ENCODE measurements at places on chromosomes 2 and 18.

DNA sequence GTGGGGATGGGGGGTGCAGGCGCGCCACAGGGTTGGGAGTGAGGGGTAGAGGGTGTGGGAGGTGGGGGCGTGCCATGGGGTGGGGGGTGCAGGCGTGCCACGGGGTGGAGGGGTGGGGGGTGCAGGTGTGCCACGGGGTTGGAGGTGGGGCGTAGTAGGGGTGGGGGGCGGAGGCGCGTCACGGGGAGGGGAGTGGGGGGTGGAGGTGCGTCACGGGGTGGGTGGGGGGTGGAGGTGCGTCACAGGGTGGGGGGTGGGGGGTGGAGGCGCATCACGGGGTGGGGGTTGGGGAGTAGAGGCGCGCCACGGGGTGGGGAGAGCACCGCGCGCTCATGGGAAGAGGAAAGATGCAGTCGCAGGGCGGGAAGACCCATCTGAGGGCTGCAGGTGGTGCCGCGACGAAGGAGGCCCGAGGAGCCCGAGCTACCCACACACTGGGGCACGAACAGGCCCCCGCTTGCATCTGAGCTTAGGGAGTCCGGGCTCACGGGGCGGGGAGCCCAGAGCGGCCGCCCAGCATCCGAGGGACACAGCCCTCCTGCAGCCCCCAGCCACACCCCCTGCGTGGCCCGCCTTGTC lies 37.5 kb downstream of the SNED1 start:
- DNase-seq, result no peak

DNA sequence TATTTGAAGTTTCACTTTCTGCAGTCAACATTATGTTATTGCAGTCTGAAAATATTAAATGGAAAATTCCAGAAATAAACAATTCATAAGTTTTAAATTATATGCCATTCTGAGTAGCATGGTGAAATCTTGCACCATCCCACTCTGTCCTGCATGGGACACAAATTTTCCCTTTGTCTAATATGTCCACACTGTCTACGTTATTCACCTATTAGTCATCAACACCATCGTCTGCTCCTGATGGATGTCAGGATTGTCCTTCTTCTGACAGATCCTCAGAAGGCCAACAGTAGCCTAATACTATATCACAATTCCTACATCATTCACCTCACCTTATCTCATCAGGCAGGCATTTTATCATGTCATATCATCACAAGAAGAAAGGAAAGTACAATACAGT lies 163.1 kb downstream of the TXNL1 start:
- no peak for DNase-seq

DNA sequence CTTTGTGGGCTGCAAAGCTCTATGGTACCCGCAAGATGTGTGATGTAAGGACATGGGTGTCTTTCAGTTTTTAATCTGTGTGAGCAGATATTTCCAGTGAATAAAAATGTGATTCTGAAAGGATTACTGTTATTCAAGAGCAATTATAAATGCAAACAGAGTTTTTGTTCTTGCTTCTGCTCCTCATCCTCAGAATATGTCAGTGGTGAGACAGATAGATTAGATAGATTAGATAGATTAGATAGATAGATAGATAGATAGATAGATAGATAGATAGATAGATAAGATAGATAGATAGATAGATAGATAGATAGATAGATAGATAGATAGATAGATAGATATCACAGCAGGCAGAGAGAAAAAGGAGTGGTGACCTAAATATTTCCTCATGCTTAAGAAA lies 142.6 kb downstream of the RTN4 start:
- no peak for DNase-seq

DNA sequence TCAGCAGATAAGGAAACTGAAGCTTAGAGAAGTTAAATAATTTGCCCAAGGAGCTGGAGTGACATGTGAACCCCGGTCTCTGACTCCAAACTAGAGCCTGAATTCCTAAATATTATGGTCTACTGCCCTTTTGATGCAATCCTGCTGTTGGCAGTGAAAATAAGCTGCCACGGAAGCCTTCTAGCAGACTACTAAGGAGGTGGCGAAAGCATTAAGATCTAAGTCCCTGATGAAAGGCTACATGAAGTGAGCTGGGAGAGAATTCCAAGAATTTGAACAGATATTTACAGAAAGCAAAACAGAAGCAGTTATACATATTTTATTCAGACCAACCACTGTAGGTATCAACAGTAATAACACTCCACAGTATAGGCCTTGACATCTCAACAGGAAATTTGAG lies 28.1 kb downstream of the TRMT61B start:
- no peak for DNase-seq

DNA sequence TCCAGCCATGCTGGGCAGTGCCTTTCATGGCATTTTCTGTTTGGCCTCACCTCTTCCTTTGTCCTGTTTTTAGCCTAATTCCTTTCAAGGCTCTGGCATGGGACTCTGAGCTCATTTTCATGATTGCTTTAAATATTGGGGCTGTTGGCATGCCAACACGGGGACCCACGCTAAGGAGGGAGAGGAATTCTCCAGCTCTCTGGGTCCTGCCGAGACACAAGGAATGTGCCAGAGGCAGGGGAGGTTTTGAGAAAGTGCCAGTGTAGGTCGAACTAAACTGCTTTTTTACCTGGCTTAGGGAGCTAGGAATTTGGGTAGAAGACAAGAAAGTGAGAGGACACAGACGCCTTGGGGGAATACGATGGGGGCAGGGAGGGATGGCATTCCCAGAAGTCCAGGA lies 42.3 kb downstream of the RPL37A start:
- DNase-seq, result no peak

GRCh38 chr2:32436150-32436549 lies 79.3 kb downstream of the BIRC6 start:
- DNase-seq, result no peak

- DNase-seq, result no peak
These were observed 13.7 kb downstream of the TET3 start for GRCh38 chr2:73998451-73998850.

DNA sequence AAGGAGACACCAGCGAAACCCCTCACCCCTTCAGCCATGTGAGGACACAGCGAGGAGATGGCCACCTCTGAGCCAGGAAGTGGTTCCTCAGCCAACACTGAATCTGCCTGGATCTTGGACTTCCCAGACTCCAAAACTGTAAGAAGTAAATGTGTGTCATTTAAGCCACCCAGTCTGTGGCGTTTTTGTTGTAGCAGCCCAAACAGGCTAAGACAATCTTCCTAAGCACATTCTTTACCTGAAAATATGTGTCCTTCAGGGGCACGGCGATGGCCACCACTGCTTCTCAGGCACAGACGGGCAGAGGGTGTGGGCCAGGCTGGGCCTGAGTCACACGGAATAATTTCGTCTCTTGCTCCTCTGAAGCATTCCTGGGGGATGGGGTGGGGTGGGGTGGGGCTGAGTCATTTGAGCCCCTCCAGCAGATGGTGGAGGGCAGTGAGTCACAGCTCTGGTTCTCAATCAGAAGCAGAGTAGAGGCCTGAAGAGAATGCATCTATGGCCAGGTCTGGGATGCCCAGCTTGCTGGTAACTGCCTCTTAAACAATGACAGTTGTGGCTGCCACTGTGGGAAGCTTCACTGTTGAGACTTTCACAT lies 142.4 kb downstream of the CAPN13 start:
- DNase-seq, result no peak

DNA sequence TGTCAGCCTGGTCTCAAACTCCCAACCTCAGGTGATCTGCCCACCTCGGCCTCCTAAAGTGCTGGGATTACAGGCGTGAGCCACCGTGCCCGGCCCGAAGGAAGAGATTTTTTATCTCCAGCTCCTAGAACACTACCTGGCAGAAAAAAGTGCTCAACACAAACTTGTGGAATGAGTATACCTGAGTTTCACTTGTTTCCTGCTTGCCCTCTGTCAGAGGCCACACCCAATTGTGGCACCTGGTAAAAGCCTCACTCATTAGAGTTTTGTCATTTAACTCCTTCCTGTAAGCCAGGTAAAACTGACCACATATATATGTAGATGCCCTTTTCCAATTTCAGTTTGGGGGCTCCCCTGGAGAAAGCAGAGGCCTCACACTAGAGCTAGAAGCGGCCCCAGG lies 42.2 kb upstream of the RTN4 start:
- no peak for DNase-seq

DNA sequence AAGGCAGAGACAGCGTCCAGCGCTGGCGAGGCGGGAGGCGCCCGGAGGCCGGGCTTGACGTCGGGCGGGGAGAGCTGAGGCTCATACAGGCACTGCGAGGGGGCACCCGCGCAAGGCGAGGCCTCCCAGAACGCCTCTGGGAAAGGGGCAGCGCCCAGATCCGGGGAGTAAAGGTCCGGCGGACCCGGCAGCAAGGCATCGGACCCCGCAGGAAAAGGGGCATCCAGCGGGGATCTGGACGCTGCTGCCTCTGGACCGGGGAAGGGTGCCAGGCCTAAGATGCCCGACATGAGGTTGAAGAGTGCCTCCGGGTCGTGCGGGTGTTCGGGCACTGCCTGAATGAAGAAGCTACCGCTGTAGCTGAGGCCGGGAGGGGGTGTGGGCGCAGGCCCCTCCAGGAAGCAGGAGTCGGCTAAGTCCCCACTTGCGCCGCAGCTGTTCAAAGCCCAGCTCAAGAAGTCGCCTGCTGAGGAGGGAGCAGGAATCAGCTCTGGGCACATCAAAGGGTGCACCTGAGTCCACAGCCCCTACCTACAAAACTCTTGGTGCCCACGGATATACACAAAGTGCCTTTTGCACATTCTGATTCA lies 937 bp downstream of the EGR4 start:
- DNase-seq, result no peak

- DNase-seq, result no peak
These were observed 478.2 kb downstream of the ARHGAP15 start for GRCh38 chr2:143607231-143608062.

- DNase-seq, result no peak
These were observed 27.2 kb upstream of the BBS5 start for GRCh38 chr2:169452080-169452479.

- no peak for DNase-seq
These were observed 797.8 kb downstream of the CCDC85A start for GRCh38 chr2:56981554-56981953.

- DNase-seq, result no peak
These were observed 244.0 kb upstream of the HS6ST1 start for GRCh38 chr2:128562471-128563347.

DNA sequence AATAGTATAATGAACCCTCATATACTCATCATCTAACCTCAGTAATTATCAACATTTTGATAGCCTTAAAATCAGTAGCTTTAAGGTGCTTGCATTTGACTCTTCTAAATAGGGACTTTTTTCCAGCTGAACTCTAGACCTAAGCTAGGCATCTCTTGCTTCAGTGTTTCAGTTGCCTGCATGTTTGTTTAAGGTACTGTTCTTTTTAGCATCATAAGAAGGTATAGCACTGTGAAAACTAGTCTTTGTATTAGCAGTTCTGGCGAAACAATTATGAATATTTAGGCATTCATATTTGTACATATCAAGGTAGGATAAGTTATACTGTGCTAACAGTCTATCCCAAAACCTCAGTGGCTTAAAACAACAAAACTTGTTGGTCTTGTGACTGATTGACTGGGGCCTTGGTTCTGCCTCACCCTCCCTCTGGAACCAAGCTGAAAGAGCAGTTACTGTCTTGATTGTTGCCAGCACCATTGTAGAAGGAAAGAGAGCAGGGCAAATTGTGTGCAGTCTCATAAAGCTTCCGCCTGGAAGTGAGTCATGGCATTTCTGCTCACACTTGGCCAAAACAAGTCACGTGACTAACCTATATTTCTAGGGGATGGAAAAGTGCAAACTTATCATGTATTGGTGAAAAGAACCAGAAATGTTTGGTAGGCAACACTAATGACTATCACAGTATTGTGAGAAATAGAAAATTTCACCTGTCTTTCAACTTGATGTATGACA lies 24.3 kb downstream of the GALNT1 start:
- DNase-seq, result no peak

- DNase-seq, result no peak
These were observed 38.8 kb downstream of the ADAM23 start for GRCh38 chr2:206482123-206482522.

- DNase-seq, result no peak
These were observed 29.0 kb upstream of the EPAS1 start for GRCh38 chr2:46268196-46268595.

GRCh38 chr2:7203056-7203467 lies 285.9 kb downstream of the RNF144A start:
- no peak for DNase-seq

DNA sequence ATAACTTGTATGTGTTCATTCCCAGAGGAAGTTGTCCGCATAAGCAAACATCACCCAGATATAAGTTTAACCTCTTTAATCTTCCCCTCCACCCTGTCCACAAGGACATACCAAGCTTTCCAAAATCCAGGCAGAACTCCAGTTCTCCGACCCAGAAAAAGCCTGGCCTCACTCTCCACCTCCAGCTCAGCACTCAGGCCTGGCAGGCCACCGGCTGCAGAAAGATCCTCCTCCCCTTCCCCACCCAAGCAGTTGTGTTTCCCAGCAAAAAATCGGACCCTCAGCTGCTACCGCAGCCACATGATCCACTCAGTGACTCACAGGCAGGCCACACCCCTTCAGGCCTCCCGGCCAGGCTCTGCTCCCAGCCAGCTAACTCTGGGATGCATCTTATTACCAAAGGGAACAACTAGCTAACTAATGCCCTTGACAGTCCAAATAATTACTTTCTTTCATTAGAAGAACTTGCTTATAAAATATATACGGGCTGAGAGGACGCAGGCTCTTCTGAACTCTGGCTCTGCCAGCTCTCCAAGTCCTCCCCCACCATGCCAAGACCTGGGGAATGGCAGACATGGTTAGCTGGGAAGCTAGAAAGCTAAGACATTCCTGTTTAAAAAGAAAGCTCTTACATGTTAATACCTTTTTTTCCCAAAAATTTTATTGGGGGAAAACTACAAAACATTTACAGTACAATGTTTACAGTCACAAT lies 4.5 kb downstream of the ZFP36L2 start:
- DNase-seq, result no peak
